ENCODE measurements at places on chromosomes 3 and 15.

GRCh38 chr15:81113861-81114291, 20.2 kb upstream of the CFAP161 start:
- no peak for DNase-seq

DNA sequence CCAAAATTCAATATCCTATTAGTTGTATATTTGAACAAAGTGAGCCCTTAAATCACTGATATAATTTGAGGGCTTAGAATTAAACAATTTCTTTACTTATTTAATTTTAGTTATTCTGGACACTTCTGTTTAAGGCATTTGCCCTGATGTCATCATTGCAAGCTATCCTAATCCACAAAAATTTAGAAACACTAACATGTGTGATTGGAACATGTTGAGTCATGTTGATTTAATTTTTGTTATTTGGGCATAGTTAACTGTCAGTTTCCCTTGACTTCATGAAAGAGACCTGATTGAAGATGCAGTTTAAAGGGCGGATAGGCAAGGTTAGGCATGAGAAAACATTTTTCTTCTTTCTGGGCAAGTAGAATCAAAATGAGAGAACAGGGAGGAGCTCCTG, 682.6 kb downstream of the ROBO1 start:
- no peak for DNase-seq

GRCh38 chr3:173733029-173733652, 335.6 kb downstream of the NLGN1 start:
- DNase-seq, result no peak

- no peak for DNase-seq
These were observed 285.9 kb upstream of the VEPH1 start for GRCh38 chr3:157789162-157789561.
